ENCODE measurements at places on chromosomes 12 and 14.
A peak's percentile ranks its signal among the peaks of the same experiment; 100 is the strongest.

- DNase-seq: peak; percentile 68
Measured at GRCh38 chr12:55072083-55072482, 52.3 kb downstream of the NEUROD4 start.

DNA sequence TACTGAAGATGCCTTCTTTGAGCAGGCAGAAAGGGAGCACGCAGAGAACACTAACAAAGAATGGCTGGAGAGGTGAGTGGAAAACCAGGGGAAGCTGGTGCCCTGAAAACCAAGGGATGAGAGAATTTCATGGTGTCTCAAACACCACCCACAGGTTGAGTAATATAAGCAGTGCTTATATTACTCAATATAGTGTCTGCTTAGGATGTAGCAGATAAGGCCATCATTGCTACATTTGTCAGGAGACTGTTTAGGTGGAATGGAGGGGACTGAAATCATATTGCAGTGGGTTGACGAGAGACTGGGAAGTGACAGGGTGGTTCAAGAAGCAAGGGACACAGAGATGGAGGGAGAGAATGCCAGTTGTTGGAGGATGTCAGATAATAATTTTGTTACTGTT is 20.6 kb downstream of the PKP2 start:
- DNase-seq: no peak

DNA sequence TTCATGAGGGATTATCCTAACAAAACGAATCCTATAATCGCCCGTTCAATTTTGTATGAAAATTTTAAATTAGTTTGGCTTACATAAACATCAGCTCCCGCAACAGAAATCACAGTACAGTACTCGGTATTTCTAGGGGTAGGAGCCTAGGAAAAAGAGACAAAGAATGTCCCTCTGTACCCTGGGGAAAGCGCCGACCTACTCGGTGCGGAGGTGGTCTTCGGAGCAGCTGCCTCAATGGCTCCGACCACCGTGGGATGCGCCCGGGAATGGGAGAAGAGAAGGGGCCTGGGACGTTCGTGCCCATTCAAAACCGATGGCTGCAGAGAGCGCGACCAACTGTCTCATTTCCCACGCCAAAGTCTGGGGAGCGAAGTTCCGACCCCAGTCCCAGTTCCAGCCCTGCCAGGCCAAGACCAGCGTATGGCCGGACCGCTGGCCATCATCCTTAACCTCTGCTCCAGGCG is 618 bp downstream of the GNPNAT1 start:
- no peak for DNase-seq

- DNase-seq: no peak
Measured at GRCh38 chr12:25691865-25692114, 138.7 kb upstream of the LMNTD1 start.

- DNase-seq: no peak
Measured at GRCh38 chr14:87868920-87869319, 124.1 kb downstream of the GALC start.

DNA sequence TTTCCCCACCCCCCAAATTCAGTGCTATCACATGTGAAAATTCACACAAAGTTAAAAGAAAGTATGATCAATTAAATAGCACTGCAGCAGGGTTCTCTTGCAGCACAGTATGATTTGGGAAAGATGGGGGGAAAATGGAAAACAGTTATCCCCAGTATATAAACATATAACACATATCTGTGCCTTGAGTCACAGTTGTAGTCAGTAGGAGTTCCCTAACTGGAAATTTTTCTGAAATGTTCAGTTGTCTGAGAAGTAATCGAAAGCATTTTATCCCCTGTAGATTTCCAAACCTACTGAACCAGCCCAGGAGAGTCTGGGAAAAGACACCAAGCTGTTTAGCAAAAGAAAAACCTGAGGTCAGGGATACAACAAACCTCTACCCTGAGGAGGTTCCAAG is 47.0 kb downstream of the C12orf50 start:
- no peak for DNase-seq

- no peak for DNase-seq
Measured at GRCh38 chr12:57810450-57810849, 8.1 kb downstream of the AVIL start.

DNA sequence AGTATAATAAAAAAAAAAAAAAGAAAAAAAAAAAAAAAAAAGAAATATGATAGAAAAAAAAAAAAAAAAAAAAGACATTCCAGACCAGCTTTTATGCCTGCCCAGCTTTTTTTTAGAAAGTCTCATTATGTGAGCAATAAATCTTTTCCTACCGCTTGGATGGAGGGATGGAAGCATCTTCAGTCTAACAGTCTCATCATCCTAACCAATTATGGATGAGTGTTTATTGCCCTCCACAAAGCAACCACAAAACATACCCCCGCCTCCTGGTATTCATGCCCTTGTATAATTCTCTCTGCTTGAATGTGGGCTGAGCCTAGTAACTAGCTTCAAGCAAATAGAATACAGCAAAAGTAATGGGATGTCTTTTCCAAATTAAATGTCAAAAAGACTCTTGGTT is 33.7 kb upstream of the ADAMTS20 start:
- DNase-seq: no peak

- DNase-seq: no peak
Measured at GRCh38 chr14:49417790-49418189, 168.4 kb downstream of the RPS29 start.

DNA sequence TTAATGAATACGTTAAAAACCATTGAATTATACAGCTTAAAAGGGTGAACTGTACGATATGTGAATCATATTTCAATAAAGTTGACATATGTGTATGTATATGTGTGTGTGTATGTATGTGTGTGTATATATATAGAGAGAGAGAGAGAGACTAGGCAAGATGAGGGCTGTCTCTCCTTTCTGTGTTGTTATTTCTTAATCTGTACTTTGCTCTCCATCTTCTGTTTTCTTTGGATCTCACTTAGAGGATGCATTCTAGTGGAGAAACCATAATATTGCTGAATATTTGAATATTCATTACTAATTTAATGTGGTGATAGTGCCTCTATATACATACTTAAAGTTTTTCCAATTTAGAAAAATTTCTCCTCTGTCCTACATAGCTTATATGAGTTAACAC is 50.5 kb downstream of the PCNX1 start:
- DNase-seq: no peak

- DNase-seq: no peak
Measured at GRCh38 chr12:82593901-82594396, 92.8 kb upstream of the TMTC2 start.

DNA sequence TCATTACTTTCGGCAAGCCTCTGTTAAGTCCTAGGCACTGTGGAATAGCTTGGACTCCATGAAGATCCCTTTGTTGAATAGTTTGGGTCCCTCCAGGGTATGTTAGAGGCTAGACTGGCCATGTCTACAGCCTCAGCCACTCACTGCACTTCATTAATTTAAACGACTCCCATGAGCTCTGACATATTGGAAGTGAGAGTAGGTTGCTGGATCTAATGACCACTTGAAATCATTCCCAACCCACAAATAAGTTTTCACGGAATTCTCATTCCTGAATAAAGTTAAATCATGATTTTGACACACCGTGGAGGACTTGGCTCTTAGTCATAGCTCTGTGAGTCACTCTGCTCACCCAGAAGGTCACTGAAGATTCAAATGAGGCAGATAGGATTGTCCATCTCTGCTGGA is 21.4 kb upstream of the APPL2 start:
- DNase-seq: no peak
